Hair follicle dermal papilla cell (primary cell): ENCODE measurements at places on chromosomes 5 and 9. TPM values are rescaled to one million over a fixed set of nuclear protein-coding genes. Genes with fewer than 3 reads are reported as not detected.

EPB41L4A gene
- total RNA-seq = 0.12 and 1.9 TPM in 2 replicates

MPDZ gene
- 50.3 and 56.6 TPM in 2 replicates for total RNA-seq

ACOT12 gene
- total RNA-seq = not detected in 2 replicates

HAVCR2 gene
- total RNA-seq = 0.16 and 0.36 TPM in 2 replicates

TMEFF1 gene
- 9.1 and 11.7 TPM in 2 replicates for total RNA-seq

FGF1 gene
- 6.0 and 11.5 TPM in 2 replicates for total RNA-seq
